ENCODE measurements at places on chromosomes 7 and 10. TPM values are rescaled to one million over a fixed set of nuclear protein-coding genes. Genes with fewer than 3 reads are reported as not detected.
A peak's percentile ranks its signal among the peaks of the same experiment; 100 is the strongest.

The ZNF365 gene
- not detected for total RNA-seq

- no peaks in the 10 kb centered on the region for H3K27me3 ChIP-seq
- DNase-seq, result peak; percentile 5
- no peak overlapping the region for H3K27ac ChIP-seq
- no peaks in the 10 kb centered on the region for H3K36me3 ChIP-seq
These were observed 199.0 kb downstream of the GPR37 start for GRCh38 chr7:124566583-124566982.

- H3K4me3 ChIP-seq, result no peak overlapping the region
- H3K4me1 ChIP-seq, result no peaks in the 10 kb centered on the region
- no peak overlapping the region for H3K27ac ChIP-seq
These were observed 1132.8 kb downstream of the GRM8 start for GRCh38 chr7:126119981-126120380.

DNA sequence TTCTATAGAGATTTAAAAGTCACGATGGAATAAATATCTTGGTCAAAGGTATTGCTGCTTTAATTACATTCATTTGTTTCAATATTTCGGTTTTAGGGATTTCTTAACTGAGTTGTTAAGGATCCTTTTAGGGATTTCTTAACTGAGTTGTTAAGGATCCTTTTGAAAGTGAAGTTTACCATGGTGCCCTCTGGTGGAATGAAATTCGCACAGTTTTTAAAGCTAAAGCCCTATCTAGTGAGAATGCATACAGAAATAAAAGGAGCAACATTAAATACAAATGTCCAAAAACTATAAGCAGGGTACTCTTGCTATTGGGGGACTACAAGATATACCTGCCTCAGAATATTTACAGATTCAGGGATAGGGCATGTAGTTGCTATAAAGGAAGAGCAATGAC is 193.7 kb downstream of the RNLS start:
- H3K4me3 ChIP-seq, result no peak overlapping the region
- no peaks in the 10 kb centered on the region for H3K36me3 ChIP-seq
- H3K4me1 ChIP-seq, result no peaks in the 10 kb centered on the region
- DNase-seq, result peak; percentile 20
- H3K27ac ChIP-seq, result no peak overlapping the region

- no peak for DNase-seq
- H3K36me3 ChIP-seq, result no peaks in the 10 kb centered on the region
- H3K27ac ChIP-seq, result no peak overlapping the region
- no peak overlapping the region for H3K4me3 ChIP-seq
- peaks cover 7% of the 10 kb centered on the region for H3K4me1 ChIP-seq
These were observed 238.5 kb upstream of the AKR1E2 start for GRCh38 chr10:4587466-4587865.

Measured in endothelial cell (in vitro differentiated cells).